AG10803 (cell line): ENCODE measurements at places on chromosomes 7 and 10.
A peak's percentile ranks its signal among the peaks of the same experiment; 100 is the strongest.

GRCh38 chr7:132580717-132581285 is 4.5 kb upstream of the PLXNA4 start:
- peak; percentile 79 for DNase-seq

- no peak for DNase-seq
Observed at GRCh38 chr10:12255048-12255447, 59.1 kb downstream of the CDC123 start.

GRCh38 chr7:41501466-41501865 is 201.4 kb downstream of the INHBA start:
- no peak for DNase-seq

- no peak for DNase-seq
Observed at GRCh38 chr7:120077777-120078176, 195.2 kb upstream of the KCND2 start.

- DNase-seq: no peak
Observed at GRCh38 chr7:83014546-83014945, 148.1 kb downstream of the PCLO start.

DNA sequence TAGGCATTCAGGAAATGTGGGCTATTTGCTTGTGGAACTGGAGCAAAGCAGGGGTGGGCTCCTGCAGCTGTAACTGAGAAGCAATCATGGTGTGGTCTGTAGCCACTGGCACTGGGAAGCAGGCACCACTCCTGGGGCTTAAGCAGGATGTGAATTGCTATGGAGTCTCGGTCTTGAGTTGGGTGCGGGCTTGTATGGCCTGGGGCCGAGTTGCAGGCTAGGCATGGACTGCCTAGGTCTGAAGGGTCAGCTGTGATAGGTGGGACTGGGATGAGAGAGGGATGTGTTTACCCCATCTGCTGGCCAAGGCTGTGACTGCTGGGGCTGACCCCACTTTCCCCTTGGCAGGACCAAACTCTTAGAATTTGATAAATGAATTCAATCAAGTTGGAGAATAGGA is 43.0 kb downstream of the ADCY1 start:
- DNase-seq: no peak

DNA sequence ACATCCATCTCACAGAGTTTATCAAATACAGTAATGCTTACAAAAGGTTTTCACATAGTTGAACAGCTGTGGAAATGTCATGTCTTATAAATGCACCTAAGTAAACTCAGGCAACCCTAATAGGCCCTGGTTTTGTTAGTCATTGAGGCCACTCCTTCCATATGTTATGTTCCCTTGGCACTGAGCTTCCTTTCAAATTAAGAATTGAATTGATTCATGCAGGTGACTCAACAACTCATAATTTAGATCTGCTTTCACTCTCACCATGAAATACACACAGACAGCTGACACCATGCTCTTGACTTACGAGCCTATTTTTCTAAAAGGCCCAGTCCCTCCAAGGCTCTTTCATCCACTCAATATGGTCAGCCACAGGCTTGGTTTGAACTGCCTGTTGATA is 476.9 kb downstream of the KCNMA1 start:
- peak; percentile 83 for DNase-seq

DNA sequence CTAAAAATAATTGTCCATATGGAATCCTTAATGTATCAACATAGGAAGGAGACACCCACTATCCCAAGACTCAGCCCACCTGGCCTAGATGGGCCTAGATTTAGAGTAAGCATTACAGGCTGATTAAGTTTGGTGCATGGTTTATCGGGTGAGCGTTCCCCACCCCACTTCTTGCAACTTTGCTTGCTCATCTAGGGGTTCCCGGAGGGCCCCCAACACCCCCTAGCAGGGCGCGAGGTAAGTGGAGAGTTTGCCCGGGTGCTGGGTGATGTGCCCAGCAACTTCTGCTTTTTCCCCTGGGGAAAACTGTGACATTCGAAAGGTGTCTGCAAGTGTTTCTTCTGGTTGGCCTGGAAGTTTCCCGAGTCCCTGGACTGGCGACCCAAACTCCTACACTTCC is 31.7 kb downstream of the SKIDA1 start:
- no peak for DNase-seq

- no peak for DNase-seq
Observed at GRCh38 chr7:114242992-114243507, 171.6 kb upstream of the FOXP2 start.

- DNase-seq: no peak
Observed at GRCh38 chr7:86790383-86790782, 146.7 kb downstream of the GRM3 start.
